ENCODE measurements at places on chromosomes 13 and 19.

DNA sequence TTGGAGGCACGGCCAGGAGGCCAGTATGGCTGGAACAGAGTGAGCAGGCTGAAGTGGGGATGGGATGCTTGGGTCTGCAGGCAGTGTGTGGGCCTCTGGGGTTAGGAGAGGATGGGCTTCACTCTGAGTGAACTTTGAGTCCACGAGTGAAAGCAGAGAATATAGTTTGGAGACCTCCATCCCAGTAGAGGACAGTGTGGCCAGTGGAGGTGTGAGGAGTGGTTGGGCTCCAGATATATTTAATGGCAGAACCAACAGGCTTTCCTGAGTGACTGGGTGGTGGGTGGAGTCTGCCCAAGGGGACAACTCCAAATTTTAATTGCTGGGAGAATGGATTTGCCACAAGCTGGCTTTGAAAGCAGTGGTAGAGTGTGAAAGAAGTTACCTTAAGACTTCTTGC is 27.3 kb downstream of the GATAD2A start:
- no peak for DNase-seq

DNA sequence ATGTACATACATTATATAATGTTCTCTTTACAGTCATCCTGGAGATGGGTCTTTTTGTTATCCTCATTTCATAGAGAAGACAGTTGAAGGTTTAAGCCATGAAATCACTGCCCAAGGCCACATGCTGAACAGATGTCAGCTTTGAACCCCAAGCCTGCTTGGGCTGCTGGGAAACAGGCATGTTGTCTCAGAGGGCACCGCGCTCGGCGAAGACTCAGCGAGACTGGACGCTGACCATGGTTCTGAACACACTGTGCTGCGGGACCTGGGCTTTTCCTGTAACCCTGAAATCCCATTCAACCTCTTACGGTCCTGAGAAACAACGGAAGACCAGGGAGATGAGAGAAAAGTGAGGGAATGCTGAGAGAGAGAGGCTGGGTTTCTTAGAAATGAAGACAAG is 27.3 kb downstream of the LRFN3 start:
- DNase-seq: no peak

- no peak for DNase-seq
Measured at GRCh38 chr13:57045826-57046546, 94.7 kb upstream of the PRR20A start.

GRCh38 chr13:43431290-43431716 is 355.5 kb downstream of the ENOX1 start:
- no peak for DNase-seq

- no peak for DNase-seq
Measured at GRCh38 chr19:34082289-34083077, 89.8 kb upstream of the LSM14A start.

GRCh38 chr13:40982772-40983171 is 36.3 kb downstream of the ELF1 start:
- no peak for DNase-seq

- no peak for DNase-seq
Measured at GRCh38 chr13:33006638-33007037, 9.6 kb upstream of the KL start.

DNA sequence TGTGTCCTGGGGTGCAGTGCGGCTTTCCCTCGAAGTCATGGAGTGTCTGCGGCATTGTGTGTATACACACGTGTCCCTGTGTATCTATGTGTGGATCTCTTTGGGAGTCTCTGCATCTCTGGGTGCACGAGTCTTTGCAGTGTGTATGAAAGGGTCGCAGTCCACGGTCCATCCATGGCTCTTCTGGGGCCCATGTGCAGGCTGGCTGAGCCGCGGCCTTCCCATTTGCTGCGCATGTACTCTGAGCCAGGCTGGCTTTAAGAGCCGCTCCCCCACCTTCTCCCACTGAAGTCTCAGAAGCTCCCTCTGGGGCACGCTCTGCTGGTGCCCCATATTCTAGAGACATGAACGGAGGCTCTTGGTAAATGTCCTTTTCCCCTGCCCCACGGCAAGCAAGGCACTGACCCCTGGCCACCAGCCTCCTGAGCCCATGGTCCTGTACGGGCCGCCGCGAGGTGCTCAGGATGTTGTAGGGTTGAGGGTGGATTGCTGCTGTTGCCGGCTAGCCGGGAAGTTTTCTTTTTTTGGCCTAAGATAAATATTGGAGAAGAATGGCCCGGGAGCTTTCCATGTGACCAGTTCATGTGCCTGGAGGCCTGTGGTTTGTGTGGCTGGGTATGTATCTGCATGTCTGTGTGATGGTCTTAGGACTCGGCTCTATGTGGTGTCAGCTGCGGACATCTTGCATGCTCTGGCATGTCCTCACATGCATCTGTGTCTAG is 31.9 kb downstream of the PAK4 start:
- DNase-seq: no peak

GRCh38 chr13:21100994-21101757 is 39.8 kb upstream of the LATS2 start:
- DNase-seq: no peak

DNA sequence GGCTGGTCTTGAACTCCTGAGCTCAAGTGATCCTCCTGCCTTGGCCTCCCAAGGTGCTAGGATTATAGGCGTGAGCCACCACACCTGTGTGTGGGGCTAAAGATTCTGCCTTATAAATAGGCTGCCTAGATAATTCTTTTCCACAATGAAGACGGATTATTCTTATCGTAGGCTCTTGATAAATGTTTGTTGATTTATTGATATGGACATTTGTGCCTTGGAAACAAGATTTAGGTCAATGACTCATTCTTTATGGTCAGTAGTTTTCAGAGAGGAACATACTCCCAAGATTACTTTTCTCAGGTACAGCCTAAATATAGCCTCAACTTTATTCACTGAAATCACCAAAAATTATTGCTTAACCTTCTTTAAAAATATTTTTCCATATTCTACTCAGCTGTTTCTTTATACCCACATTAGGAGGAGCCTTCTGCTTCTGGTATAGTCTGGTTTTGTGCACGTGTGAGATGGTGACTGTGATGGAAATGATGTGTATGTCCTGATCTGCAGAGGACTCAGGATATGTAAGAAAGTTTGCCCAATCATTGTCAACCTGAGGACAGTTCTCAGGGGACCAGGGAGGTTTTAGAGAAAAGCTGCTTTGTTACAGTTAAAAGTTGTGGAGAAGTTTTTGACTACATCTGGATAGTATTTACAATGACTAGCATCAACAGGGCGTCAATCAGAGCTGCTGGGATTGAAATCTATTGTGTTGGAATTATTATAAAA is 208.9 kb downstream of the DNAJC15 start:
- DNase-seq: no peak

- no peak for DNase-seq
Measured at GRCh38 chr13:76516013-76516412, 370.2 kb downstream of the KCTD12 start.

- no peak for DNase-seq
Measured at GRCh38 chr13:28485551-28485950, 9.4 kb downstream of the FLT1 start.

GRCh38 chr19:38039966-38040365 is 133.0 kb downstream of the SIPA1L3 start:
- no peak for DNase-seq

DNA sequence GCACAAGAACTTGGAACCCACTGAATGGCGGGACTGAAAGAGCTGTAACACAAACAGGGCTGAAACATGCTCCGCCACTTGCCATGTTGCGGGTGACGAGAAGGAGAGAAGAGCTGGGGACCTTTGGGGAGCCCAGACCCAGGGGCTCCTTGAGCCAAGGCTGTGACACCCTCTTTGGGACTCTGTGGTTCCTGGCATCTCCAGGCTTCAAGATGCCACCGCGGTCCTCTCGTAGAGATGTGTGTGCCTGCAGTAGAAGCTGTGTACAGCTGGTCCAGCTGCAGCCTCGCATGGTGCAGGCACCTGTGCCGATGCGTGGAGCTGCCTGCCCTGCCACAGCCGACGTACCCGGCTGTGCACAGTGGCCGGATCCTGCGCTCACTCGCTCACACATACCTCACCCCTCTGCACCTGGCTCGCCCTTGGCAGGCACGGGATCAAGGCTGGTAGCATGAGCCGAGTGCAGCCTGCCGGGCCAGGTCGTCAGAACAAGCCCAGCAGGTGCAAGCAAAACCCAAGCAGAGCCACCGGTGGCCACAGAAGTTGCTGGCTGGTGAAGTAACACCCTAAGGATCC is 1385.8 kb downstream of the PCDH9 start:
- DNase-seq: no peak

DNA sequence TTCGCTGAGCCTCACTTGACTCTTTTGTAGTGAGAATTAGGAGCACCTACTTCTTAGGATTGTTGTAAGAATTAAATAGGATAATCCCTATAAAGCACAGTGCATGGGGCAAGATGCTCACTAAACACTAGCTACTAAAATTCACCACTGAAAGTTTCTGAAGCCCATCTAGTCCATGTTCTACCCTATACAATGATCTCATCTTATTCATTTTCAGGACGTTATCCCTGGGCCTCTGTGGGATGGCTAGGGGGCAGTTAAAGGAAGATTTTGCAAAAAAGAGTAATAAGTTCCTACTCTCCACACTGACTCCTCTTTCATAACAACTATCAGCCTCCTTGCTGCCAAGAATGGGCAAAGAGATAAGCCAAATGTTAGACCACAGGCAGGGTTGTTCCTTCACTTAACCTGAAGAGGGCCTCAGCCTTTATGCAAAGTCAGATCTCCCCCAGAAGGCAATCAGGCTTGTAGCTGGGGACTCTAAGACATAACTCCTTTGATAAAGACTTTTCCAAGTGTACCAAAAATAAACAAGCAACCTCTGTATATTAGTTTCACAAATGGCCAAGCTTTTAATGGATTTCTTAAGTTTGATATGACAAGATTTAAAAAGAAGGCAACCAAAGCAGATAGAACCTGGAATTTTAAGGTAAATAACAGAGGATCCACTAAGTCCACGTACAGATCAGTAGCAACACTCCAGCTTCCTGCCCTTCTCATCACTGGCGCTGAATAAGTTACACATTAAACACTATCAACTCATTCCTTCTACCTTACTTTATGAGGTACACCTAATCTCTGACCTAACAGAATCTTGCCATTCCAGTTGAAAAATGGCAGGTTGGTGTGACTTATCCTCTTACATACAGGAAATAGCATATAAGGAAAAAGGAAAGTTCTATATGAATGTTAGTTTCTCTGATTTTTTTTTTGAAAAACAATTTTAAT is 44.4 kb downstream of the ELF1 start:
- DNase-seq: no peak

GRCh38 chr19:56147307-56147706 is 6.2 kb downstream of the ZNF444 start:
- no peak for DNase-seq

GRCh38 chr13:51945149-51945548 is 66.1 kb downstream of the ATP7B start:
- DNase-seq: peak; percentile 42

- DNase-seq: no peak
Measured at GRCh38 chr13:51564252-51564651, 20.0 kb upstream of the WDFY2 start.

- DNase-seq: no peak
Measured at GRCh38 chr13:30418075-30418716, 4.1 kb upstream of the UBE2L5 start.

GRCh38 chr13:59111751-59112171 is 1052.0 kb downstream of the DIAPH3 start:
- no peak for DNase-seq

DNA sequence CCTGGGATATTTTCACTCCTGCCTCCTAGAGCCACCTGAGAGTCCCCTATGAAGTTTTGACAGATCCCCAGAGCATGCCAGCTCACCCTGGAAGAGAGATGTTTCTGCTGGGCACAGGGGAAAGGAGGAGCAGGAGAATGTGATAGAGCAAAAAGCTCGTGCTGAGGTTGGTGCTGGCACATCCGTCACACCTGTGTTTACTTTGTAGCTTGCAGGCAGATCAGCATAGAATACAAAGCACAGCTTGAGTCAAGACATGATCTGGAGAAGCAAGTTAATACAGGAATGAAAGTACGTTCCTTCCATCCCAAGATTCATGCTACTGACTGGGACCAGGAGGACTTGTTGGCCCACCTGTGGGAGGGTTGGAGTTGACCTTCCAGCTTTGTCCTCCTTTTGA is 46.1 kb downstream of the HSPH1 start:
- no peak for DNase-seq

DNA sequence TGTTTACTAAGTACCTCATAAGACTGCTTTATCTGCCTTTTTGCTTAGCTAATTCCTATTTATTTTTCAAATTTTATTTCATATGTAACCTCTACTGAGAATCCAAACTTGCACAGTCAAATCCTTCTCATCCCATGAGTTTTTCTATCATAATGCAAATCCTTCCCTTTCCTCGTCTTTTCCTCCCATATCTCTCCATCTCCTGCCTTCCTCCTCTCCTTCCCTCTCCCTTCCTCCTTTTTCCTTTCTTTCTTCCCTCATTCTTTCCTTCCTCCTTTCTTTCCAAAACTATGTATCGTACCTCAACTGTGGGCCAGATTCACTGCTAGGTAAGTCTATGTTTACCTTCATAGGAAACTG is 201.4 kb upstream of the TMTC4 start:
- no peak for DNase-seq

DNA sequence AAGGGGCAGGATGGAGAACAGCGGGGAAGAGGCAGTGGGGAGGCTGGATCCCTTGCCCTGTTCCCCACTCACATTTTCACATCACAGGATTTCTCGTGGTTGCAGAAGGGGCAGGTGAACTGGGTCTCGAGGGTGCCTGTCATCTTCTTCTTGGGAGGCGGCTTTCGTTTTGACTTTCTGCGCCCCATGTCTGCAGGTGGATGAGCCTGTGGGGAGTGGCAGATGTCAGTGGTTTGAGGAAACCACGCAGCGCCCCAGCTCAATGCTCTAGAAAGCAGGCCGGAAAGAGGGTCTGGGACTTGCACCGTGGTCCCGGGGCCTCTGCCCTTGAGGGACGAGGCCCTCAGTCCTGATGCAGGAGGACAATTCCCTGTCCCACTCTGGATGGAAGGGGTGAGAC is 4.9 kb downstream of the ELOF1 start:
- DNase-seq: no peak

DNA sequence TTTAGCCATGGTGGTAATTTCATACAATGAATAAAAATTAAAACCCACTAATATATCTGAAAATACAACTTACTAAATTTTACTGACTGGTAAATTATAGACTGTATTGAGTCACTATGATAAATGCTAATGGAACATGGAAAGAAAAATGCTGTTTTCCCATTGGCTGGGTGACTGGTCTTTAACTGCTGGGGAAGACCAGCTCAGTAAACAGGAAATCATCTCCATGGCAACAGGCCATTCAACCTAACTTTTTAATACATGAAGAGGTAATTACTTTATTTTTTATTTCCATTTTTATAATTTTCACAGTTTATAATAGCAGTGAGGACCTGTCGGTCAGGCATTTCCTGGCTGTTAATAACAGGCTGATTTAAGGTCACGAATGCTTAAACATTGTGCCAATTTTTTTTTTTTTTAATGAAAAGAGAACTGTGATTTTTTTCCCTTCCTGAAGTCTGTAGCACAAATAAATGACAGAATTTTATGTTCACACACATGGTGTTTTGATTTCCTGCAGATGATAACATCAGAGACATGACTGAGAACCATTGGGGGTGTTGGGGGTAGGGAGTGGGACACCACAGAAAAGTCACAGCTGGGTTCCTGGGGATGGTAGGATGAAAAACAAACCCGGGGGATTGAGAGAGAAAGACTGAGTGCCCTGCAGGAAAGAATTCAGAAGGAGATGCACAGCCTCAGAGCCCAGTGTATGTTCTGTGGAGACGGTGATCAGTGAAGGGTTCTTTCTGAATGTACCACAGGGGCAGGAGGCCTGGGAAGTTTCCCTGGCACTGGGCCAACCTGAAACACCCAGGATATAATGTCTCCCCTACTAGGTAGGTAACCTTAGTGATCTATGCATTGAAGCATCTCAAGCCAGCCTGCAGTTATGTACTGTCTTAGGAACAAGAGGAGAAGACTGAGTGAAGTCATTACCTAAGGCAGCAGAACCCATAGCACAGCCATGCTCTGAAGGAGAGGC is 297.1 kb downstream of the COG6 start:
- no peak for DNase-seq

Data from GM12891 (cell line).